Activated CD4-positive, alpha-beta T cell treated with anti-CD3 and anti-CD28 coated beads for 4 hours (primary cell): ENCODE measurements at places on chromosomes 7 and 10.

- no peak for DNase-seq
Measured at GRCh38 chr7:71384094-71384493, 252.2 kb downstream of the GALNT17 start.

- peak; percentile 11 for DNase-seq
Measured at GRCh38 chr10:66180581-66181318, 745.1 kb upstream of the LRRTM3 start.

DNA sequence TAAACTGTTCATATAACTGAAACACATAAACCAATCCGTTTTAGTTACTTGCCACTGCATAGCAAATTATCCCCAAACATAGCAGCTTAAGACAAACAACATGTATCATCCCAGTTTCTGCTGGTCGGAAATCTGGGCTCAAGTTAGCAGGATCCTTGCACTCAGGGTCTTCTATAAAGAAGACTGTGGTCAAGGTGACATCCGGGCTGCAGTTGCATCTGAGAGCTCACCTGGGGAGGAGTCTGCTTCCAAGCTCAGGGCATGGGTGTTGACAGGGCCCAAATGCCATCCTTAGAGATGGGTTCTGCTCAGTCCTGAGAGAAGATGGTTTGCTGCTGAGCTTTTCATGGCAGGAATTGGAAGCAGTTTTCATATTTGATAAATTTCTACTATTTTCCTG lies 431.2 kb downstream of the PAXIP1 start:
- no peak for DNase-seq

GRCh38 chr10:88840881-88841280 lies 10.8 kb downstream of the ANKRD22 start:
- DNase-seq, result no peak

DNA sequence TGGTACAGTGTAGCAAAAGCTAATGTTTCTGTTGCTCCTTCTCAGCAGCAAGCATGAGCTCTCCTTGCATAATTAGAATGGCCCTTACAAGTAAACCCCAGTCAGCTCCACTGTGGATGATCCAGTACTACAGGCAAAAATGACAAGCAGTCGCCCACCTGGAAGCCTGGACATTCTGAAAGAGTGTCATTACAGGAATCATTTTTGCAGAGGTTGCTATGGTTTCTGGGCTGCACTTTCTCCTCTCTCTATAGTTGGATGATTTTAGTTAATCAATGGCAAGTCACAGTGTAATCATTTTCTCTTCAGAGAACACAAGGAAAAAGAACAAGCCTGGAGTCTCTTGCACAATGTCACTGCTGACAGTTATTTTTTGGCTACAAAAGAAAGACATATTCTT lies 102.9 kb upstream of the MYO3A start:
- no peak for DNase-seq

DNA sequence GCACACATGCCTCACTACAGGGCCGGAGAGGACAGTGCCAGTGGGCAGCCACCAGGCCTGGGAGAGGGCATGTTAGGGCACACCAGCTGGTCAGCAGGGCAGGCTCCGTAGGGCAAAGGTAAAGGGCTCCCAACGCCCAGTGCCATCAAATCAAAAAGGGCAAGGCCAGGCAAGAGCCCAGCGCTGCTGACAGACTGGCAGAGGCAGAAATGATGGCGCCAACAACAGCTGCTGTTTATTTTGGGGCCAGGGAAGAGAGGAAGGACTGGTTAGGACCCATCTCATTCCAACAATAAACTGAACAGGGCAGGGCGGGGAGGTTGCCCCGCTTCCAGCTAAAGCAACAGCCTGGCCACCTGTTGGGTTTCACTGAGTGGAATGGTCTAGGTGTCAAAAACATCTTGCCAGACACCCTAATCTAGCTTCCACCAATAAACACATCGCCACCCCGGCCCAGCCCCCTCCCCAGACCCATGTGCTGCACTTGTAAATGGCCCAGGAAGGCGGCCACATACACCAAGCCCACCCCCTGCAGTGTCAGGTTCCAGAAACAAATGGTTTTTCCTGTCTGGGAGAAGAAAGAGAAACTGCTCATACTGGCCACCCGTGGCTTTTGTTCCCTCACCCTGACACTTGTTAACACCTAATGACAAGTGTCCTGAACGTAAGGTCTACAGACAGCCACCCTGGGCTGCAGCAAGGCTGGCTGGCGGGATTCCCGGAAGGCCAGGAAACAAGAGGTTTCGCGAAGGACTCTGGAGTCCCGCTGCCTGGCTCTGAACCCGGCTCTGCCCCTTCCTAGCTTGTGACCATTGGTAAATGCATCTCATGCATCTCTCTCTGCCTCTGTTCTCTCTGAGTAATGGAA lies 15.3 kb downstream of the SH3PXD2A start:
- no peak for DNase-seq

GRCh38 chr10:55019439-55019838 lies 218.4 kb upstream of the PCDH15 start:
- DNase-seq, result no peak

GRCh38 chr7:139725858-139726484 lies 51.8 kb downstream of the HIPK2 start:
- no peak for DNase-seq

DNA sequence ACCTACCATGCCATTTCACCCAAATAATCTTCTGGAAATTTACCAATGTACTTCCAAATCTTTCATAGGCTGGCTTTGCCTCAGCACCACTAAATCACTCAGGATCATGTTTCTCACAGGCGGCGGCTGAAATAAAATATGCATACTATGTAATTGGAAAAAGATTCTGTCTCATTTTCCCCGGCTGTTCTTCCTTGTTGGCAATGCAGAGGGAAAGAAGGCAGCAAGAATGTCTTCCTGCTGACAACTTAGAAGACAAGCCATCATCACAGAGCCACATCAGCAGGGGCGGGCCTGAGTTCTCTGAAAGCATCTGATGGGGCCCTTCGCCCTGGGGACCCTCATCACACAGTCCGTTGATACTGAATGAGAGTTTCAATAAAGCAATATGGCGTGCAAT lies 39.2 kb upstream of the COL1A2 start:
- no peak for DNase-seq

DNA sequence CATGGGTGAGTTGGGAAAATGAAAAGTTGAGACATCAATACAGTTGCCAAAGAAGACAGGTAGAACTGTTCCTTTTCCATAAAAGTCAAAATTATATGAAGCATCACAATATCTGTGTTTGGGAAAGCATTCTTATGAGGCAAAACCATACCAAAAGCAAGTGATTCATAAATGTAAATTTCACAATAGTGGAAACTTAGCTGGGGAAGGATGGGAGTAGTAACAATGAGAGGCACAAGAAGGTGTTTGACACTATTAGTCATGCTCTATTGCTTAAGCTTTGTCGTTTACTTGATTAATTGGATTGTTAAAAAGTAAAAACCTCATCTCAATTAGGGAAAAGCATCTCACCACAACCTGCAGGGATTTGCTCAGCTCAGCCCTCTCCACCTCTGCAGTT lies 240.2 kb downstream of the C7orf25 start:
- no peak for DNase-seq

DNA sequence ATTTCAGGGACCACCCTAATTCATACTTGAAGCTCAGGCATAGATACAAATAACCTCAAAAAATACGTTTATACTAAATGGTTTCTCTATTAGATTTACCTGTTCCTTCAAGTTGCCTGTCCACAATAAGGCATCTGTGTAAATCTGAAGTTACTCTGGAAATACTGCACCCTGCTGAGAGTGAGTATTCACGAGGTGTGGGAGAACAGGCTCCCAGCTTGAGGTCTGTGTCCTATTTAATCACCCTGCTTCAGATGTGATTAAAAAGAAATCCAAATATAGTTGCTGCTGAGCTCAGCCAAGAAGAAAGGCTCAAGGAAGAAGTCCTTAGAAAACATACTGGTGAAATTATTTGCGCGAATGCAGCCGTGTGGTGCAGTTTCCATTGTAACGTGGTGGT lies 136.8 kb downstream of the KLF6 start:
- DNase-seq, result no peak
